ENCODE measurements at places on chromosomes 5 and 9. TPM values are rescaled to one million over a fixed set of nuclear protein-coding genes. Genes with fewer than 3 reads are reported as not detected.

DNA sequence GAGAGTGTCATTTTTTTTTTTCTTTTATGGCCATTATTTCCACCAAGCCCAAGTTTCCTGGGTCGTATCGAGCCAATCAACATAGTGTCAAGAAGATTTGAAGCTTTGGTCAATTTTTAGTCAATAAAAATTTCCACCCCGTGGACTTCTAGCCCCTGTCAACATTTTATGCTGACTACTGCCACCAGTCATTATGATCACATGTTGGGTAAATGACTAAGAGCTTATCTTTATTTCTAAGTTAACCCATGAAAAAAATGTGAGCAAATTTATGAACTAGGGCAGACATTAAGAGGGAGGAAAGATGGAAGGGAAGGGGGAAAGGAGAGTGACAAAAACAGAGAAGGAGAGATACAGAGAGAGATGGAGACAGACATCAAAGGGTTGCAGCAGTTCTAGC, 143.5 kb upstream of the ALDH1B1 start:
- no peak for DNase-seq

DNA sequence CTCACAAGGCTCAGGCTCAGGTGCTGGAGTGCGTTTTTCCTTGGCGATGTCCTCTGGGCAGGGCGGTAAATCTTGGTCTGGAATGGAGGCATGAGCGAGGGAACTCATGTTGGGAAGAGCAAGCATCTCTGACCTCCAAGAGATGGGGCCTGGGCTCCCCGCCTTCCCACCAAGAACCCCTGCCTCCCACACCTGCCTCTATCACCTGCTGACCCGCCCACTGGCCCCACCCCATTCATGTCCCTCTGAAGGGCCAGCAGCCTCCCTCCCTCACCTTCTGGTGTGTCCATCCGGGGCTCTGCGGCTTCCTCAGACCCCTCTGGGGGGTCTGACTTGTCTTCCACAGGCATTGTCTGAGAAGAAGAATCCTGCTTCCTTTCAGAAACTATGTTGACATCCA, 10.9 kb downstream of the CIZ1 start:
- no peak for DNase-seq

GRCh38 chr5:127705120-127705892, 2.1 kb downstream of the CCDC192 start:
- DNase-seq = no peak

Gene SPATA31C1
- not detected for total RNA-seq

Gene FOXE1
- total RNA-seq = not detected

- no peak for DNase-seq
Observed at GRCh38 chr9:114122136-114123027, 23.3 kb upstream of the KIF12 start.

- DNase-seq = no peak
Observed at GRCh38 chr5:130692770-130693169, 472.3 kb downstream of the HINT1 start.

DNA sequence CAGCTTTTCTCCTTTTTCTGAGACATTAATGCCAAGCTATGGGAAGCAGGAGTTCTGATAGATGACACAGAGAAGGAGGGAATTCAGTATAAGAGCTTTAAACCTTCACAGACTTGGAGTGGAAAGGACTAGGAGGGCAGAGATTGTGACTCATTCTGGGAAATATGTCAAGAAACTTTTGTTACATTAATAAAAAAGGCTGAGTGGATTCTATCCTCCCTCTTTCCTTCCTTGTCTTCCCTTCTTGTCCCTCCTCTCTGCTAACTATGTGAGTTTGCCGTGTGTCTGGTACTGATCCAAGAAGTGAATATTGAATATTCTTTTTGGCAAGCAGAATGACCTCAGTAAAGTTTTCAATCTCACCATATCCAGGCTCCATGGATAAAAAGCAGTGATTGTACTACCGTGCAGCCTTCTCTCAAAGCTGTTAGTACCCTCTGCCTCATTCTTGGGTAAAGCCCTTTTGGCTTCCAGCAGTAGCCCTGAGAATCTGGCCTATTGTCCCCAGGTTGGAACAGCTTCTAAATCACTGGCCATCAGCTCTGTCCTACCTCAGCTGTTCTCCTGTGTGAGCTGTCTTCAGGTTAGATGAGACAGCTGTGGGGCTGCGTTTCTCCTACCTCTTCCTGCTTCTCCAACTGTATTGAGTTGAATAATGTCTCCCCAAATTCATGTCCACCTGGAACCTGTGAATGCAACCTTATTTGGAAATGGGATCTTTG, 73.9 kb downstream of the ATG10 start:
- no peak for DNase-seq

GRCh38 chr9:6575324-6576034, 70.0 kb downstream of the GLDC start:
- DNase-seq = no peak

- DNase-seq = no peak
Observed at GRCh38 chr9:12640016-12640587, 53.1 kb upstream of the TYRP1 start.

GRCh38 chr5:157915638-157916037, 56.7 kb upstream of the CLINT1 start:
- DNase-seq = no peak

DNA sequence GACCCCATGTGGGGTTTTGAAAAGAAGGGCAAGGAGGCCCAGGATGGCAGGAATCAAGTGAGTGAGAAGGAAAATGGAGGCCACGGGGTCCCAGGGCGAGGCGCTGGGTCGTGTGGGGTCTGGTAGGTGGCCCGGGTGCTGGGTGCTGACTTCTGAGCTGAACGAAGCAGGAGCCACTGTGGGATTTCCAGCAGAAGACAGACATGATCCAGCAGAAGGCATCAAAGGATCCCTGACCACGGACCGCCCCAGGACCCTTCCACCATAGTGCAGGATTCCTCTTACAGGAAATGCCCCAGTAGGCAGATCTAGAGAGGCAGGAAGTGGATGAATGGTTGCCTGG, 106.7 kb downstream of the ADAMTS2 start:
- no peak for DNase-seq

DNA sequence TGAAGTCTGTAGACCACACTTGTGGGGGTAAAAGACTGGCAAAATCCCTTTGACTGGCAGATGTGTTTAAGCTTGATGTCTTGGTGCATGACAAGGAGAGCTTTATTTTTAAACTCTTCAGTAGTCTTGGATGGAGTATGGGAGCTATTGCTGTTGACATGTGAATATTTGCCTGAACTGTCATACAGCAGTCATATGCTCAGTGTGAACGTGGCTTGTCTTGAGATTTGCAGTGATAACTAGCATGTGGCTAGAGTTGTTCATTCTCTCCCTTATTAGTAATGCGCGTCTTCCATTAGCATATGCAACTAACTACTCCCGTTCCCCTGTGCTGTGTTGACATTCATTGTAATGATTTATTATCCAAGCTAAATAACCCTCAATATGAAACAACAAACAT, 523.6 kb upstream of the WWC1 start:
- DNase-seq = no peak

Gene LRRC14B
- not detected for total RNA-seq

Gene IGFBPL1
- 2.8 TPM for total RNA-seq

- no peak for DNase-seq
Observed at GRCh38 chr5:159449925-159450324, 119.6 kb upstream of the IL12B start.

- DNase-seq = no peak
Observed at GRCh38 chr9:130658893-130659698, 5.3 kb upstream of the PRDM12 start.

Gene SLC36A3
- not detected for total RNA-seq

DNA sequence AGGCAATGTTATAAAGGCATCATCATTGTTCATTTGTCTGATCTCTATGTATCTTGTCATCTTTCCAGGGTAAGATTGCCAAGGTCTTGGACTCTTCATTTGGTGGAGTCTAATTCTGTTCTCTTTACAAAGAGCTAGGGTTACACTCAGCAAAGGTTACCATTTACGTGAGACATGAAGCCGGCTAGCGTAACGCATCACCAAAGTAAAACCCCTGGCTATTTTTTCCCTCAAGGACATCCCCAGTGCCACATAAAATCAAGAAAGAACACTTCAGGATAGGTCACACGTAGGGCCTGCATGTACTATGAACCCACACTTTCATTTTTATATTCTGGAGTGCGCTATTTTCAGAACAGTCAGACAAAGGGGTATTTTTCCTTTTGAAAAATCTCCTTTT, 20.0 kb upstream of the MYOT start:
- no peak for DNase-seq

GRCh38 chr9:113359385-113359784, 10.0 kb downstream of the BSPRY start:
- no peak for DNase-seq

DNA sequence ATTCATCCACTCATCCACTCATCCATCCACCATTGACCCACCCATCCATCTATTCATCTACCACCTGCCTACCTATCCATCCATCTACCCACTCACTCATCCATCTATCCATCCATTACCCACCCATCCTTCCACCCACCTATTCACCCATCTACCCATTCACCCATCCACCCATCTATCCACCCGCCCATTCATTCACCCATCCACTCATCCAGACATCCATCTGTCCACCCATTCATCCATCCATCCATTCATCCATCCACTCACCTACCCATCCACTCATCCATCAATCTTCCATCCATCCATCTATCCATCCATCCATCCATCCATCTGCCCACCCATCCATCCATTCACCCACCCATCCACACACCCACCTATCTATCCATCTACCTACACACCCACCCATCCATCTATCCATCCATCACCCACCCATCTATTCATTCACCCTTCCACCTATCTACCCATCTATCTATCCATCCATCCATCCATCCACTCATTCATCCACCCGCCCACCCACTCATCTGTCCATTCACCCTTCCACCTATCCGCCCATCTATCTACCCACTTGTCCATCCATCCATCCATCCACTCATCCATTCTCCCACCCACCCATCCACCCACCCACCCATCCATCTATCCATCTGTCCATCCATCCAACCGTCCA, 23.2 kb downstream of the PSAT1 start:
- no peak for DNase-seq

GRCh38 chr5:113330533-113331208, 104.1 kb downstream of the TSSK1B start:
- DNase-seq = no peak

GRCh38 chr5:114726131-114726530, 364.3 kb downstream of the KCNN2 start:
- DNase-seq = no peak
